Activated CD8-positive, alpha-beta memory T cell treated with anti-CD3 and anti-CD28 coated beads for 1 hour (primary cell): ENCODE measurements at places on chromosomes 3 and 15.

DNA sequence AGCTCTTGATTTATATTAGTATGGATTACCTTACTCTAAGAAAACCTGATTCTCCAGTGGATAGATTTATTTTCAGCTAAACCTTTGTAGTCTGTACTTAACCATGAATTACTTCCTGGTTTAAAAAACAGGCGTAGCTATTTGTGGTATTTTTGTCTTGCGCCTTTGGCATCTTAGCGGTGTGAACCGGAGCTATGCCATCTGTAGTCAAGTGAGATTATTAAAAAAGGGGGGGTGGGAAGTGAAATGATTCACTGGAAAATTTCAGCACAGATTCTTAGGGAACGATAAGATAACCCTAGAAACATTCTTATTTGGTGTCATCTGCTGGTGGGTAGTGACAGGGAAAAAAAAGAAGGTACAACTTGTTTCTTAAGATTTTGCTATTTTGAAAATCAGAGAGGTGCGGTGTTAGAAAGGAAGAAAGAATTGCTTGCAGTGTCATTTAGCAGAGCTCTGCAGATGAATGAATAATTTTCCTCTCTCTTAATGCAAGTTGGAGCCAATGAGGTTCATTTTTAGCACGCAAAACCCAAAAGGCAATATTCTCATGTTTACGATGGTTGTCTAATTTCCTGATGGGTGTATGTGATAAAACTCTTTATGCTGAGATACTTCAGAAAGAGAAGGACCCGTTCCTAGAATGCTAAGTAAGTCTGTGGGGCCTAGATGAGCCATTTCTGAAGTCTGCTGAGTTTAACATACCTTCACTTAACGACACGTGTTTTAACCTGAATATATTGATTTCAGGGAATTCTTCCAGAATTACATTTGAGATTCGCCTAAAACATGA is 44.0 kb downstream of the PSMD6 start:
- DNase-seq: no peak

DNA sequence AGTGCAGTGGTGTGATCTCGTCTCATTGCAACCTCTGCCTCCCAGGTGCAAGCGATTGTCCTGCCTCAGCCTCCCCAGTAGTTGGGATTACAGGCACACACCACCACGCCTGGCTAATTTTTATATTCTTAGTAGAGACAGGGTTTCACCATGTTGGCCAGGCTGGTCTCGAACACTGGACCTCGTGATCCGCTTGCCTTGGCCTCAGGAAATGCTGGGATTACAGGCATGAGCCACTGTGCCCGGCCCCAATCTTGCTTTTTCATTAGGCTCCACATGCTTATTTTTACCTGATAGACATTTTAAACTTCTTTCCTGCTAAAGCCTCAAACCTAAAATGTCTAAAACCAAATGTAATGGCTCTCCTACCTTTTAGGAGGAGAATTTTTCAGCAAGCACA is 817.0 kb upstream of the NECTIN3 start:
- DNase-seq: no peak

GRCh38 chr3:37793889-37794591 is 67.6 kb upstream of the CTDSPL start:
- DNase-seq: no peak

DNA sequence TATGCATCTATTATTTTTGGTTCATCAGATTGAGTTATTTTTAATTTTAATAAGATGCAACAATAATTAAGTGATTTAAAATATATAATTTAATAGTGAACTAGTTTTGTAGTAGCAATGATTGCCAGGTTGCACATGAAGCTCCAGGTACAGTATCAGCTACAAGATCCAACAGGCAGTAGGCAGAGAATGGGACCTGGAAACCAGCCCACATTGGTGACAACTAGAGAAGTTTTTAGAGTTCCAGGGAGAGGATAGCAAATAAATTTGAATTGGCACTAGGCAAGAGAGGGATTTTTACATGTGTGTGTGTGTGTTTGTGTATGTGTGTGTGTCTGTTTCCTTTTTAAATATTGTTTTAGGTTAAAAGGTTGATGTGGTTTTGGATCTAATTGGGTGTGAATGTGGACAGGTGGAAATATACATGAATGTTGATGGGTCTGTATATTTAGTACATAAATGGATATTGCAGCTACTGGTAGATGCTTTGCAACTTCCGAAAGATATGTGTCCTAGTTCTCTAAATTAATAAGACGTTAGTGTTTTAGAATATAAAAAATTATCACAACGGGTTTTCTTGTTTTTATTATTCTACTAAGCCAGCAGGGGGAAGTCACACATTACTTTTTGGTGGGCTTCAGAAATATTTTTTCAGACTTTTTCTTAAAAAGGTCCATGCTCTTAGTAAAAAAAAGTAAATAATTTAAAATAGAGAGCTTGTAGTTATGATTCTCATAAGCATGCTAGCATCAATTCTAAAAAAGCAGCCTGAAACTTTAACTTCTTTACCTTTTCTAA is 110.1 kb upstream of the GBE1 start:
- no peak for DNase-seq

- DNase-seq: no peak
Measured at GRCh38 chr15:95105229-95105628, 873.9 kb downstream of the MCTP2 start.

DNA sequence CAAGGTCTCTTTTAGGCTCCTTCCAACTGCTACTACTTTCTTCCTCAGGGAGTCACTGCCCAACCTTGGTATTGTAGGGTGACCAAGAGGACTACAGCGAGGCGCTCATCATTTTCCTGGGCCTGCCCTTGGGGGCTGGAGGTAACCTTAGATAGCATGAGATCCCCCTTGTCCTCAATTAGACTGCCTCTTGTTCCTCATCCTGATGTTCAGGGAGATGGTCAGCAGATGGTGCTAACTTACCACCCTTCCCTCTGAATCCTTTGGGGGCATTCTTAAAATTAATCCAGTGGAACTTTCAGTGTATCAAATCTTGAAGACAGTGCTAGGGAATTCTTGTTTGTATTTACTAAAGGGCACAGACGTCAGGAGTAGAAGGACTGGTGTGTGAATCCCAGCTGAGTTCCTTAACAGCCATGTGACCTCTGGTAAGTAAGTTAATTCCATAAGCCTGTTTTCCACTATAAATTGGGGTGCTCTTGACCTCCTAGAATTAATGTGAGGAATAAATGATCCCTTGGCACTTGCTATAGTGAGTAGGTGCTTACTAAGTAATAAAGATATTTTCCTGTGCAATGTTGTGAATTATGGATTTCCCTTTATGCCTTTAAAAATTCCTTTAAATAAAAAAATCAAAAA is 4.1 kb upstream of the CLPX start:
- no peak for DNase-seq

- no peak for DNase-seq
Measured at GRCh38 chr3:24683633-24684384, 189.2 kb upstream of the THRB start.

DNA sequence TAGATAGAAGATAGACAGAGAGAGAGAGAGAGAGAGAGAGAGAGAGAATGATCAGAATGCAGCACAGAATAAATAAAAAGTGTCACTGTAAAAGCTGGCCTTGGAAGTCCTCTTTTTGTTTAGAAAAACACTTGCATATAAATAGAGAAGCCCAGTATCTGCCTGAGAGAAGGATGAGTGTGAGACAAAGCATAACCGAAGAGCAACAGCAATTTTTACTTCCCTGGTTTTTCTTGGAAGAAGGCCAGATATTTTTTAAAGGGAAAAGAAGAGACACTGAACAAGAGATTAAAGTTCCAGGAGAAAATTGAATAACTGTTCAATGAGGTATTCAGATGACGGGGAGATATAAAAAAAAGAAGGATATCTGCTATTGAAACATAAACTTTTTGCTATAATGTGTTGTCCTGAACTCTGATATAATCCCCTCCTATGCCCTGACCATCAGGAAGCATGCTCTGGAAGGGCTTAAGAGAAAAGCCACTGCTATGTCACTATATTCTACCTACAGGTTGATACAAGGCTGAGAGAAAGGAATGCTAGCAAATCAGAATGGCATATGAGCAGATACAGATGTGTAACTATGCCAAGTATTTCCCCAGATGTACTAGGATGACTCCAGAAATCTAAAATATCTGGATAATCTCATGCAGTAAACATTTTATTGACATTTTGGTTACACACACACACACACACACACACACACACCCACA is 358.9 kb downstream of the RBMS3 start:
- DNase-seq: no peak

GRCh38 chr3:39086144-39086543 is 21.3 kb downstream of the GORASP1 start:
- DNase-seq: no peak

- DNase-seq: no peak
Measured at GRCh38 chr15:99113547-99114271, 8.8 kb downstream of the SYNM start.

GRCh38 chr15:88865498-88866099 is 29.7 kb downstream of the HAPLN3 start:
- no peak for DNase-seq

DNA sequence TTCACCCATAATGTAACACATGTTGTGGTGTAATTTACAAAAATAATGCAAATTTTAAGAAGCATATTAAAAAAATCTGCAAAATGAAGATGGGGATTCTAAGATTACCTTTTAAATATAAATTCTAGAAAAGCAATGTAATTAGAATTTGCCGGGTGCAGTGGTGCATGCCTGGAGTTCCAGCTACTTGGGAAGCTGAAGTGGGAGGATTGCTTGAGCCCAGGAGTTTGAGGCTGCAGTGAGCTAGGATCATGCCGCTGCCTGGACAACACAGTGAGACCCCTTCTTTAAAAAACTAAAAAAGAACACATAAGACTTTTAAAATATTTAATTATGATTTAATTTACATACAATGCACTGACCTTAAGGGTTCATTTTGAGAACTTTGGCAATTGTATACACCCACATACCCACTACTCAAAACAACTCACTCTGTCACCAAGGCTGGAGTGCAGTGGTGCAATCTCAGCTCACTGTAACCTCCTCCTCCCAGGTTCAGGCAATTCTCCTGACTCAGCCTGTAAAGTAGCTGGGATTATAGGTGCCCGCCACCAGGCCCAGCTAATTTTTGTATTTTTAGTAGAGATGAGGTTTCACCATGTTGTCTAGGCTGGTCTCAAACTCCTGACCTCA is 134.0 kb upstream of the TBL1XR1 start:
- DNase-seq: no peak

DNA sequence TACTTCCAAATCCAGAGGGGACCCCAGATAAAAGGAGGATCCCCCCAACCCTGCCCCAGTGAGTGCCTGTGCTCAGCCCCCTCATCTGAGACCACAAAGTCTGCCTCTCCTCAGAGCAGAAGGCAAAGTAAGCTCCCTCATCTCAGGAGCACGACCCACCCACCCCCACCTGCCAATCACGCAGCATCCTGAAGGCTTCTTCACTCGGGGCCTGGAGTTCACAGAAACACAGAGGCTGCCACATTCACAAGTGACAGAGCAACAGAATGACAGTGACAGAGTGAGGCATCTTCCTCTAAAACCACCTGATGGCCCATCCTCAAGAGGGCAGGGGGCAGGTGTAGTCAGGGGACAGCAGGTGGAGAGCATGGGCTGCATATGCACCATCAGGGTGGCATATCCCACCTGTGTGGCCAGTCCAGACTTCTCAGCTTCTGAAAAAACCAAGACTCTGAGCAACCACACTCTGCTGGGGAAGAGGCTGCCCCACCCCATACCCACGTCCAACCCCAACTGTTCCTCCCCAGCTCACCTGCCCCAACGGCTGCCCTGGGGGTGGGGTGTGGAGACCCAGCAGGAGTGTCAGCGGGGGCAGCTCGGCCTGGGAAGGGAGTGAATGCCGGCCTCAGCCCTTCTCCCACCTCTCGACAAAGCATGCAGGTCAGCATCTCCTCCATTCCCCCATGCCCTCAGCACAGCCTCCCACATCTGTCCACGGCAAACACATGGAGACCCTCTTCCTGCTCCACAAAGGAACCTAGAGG is 19.3 kb downstream of the ADCY5 start:
- DNase-seq: no peak

GRCh38 chr15:43414196-43414595 is 43.3 kb downstream of the TUBGCP4 start:
- no peak for DNase-seq

DNA sequence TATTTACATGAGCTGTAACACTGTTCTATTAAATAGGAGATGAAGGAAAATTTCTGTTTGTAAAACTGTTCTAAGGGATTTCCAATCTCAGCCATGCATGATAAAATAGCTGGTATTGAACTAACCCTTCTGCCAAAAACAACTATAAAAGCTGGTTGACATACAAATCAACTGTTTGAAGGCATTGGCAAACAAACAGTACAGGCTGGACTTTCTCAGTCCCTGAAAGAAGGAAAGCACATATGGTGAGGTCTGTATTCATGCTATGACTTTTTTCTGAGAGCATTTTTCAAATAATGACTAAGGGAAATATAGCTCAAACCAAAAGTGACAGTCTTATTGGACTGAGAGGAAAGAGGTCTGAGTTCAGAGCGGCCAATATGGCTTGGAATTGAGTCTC is 117.0 kb upstream of the CCDC54 start:
- DNase-seq: no peak

DNA sequence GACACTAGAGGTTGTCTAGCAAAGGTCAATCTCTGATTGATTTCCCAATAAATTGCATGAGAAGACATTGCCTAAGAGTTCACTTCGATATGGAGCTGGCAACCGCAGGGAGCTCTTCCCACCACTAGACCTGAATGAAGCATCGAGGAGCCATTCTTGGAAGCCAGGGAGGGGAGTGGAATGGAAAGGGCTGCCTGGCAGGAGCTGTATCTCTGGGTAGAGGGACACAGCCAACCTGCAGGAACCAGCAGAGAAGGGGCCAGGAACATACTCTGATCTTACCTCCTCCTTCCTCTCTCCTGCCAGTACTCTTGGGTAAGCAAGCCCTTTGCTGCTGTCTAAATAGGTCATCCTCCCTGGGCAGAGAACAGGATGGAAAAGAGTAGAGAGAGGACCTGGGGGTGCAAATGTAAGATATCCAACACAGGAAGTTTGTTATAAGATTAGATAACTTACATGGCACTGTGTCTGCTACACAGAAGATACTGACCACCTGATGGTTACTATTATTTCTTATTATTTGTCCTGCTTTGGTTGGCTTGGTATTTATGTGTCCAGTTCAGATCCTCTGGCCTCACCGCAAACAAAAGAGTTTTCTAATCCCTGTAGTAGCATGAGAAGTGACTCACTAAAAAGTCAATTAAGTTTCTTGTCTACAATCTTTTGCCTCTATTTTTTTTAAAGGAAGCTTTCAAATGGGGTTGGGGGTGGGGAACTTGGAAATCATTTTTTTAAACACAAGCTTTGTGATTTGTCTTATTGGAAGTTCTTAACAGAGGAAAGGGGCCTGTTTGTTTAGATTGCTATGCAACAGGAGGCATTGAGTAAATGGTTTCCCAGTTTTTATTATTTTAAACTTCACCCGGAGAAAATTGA is 156.7 kb upstream of the TSC22D2 start:
- no peak for DNase-seq

DNA sequence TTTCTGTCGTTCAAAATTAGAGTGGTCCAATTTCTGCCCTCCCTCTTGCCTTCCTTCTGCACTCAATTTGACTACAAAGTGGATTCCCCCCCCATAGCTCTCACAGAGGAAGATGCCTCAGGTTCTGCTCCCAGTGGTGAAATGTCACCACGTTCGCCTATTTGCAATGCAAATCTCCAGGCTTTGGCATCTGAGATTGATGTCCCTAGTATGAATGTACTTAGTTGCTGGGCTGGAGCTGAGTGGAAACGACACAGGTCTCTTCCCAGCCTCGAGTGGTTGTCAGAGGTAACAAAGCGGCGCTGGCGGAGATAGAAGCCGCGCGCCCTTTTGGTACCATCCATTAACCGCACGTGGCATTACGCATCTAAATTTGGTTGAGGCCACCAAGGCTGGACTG is 860.1 kb downstream of the MCTP2 start:
- DNase-seq: no peak

- no peak for DNase-seq
Measured at GRCh38 chr3:195001961-195002861, 268.7 kb downstream of the XXYLT1 start.

GRCh38 chr3:102177075-102177755 is 257.6 kb upstream of the ZPLD1 start:
- DNase-seq: no peak
